ENCODE measurements at places on chromosomes 1 and 21. TPM values are rescaled to one million over a fixed set of nuclear protein-coding genes. Genes with fewer than 3 reads are reported as not detected.

DNA sequence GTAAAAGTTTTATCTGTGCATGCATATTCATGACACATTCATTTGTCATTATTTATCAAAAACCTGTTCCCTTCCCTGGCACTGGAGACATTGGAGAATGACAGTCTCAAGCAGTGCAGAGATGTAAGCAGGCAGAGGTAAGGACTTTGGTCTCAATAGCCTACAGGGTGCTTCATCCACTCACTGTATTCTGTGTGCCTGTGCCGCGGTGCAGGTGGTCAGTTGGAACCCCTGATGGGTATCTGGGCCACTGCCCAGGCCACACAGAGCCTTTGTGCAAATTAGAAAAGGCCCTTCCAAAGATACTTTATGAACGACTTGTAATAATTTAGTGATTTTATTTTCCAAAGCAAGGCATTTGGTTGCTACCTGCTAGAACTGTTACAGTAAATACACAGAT lies 44.0 kb downstream of the CDC42 start:
- H3K27ac ChIP-seq, result no peak overlapping the region
- no peak overlapping the region for H3K4me3 ChIP-seq
- H3K4me1 ChIP-seq, result peaks cover 35% of the 10 kb centered on the region

The HRNR gene
- total RNA-seq, result not detected

DNA sequence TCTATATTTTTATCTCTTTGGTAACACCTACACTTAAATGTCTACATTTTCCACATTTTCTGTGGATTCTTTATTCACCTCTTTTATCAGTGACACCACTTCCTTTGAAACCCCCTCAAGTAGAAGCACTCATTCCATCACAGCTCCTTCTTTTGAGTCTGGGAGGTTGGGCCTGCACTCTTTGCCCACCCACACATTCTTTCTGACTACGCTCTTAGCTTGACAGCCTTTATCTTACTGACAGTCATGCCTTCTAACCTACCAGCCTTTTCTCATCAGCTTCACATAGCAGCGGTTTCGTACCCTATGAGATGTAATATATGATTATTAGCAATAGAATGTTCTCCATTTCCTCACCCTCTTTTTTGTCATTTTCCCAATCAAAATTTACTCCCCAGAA lies 151.9 kb downstream of the TNFSF18 start:
- H3K4me3 ChIP-seq, result no peak overlapping the region
- DNase-seq, result no peak
- no peaks in the 10 kb centered on the region for H3K36me3 ChIP-seq
- peaks cover 5% of the 10 kb centered on the region for H3K4me1 ChIP-seq
- H3K27me3 ChIP-seq, result no peaks in the 10 kb centered on the region
- no peak overlapping the region for H3K27ac ChIP-seq

The KIF14 gene
- 2.2 TPM for total RNA-seq

The FAF1 gene
- total RNA-seq, result 58.3 TPM

- H3K27ac ChIP-seq, result no peak overlapping the region
- peaks cover 30% of the 10 kb centered on the region for H3K4me1 ChIP-seq
- no peaks in the 10 kb centered on the region for H3K36me3 ChIP-seq
- no peaks in the 10 kb centered on the region for H3K27me3 ChIP-seq
- H3K4me3 ChIP-seq, result no peak overlapping the region
Observed at GRCh38 chr1:208150833-208151458, 93.2 kb downstream of the PLXNA2 start.

- H3K4me3 ChIP-seq, result no peak overlapping the region
- H3K4me1 ChIP-seq, result no peaks in the 10 kb centered on the region
- peak; percentile 56 for DNase-seq
- H3K27ac ChIP-seq, result no peak overlapping the region
- H3K27me3 ChIP-seq, result no peaks in the 10 kb centered on the region
Observed at GRCh38 chr1:7454052-7454815, 316.9 kb upstream of the VAMP3 start.

The LCE1D gene
- total RNA-seq, result not detected

The IQGAP3 gene
- 2.8 TPM for total RNA-seq

All from left lung (tissue), 14 donors.